ENCODE measurements at places on chromosomes 16 and 17. TPM values are rescaled to one million over a fixed set of nuclear protein-coding genes. Genes with fewer than 3 reads are reported as not detected.

- no peak for DNase-seq
Observed at GRCh38 chr16:26505496-26505895, 561.2 kb upstream of the C16orf82 start.

DNA sequence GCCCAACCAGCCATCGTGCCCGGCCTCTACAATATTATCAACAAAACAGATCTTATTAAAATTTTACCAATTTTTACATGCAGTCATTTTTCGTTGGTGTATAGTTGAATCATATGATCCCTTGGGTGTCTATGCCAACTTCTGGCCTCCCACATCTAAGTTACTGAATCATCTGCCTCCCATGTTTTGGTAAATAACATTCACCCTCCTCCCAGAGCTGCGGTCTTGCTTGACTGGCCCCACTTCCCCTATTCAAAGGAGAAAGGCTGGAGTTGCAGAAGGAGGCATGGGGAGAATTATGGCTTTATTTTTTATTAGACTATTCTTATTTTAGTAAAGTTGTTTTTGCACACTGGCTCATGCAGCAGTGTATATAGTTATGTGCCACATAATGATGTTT, 18.5 kb upstream of the CCL23 start:
- DNase-seq = no peak

DHRS7B gene
- 28.2 TPM for total RNA-seq

- no peak for DNase-seq
Observed at GRCh38 chr17:27577121-27577761, 53.7 kb upstream of the LGALS9 start.

- no peak for DNase-seq
Observed at GRCh38 chr17:12566291-12566690, 99.4 kb upstream of the MYOCD start.

GRCh38 chr17:82923366-82924113, 83.7 kb upstream of the ZNF750 start:
- DNase-seq = no peak

DNA sequence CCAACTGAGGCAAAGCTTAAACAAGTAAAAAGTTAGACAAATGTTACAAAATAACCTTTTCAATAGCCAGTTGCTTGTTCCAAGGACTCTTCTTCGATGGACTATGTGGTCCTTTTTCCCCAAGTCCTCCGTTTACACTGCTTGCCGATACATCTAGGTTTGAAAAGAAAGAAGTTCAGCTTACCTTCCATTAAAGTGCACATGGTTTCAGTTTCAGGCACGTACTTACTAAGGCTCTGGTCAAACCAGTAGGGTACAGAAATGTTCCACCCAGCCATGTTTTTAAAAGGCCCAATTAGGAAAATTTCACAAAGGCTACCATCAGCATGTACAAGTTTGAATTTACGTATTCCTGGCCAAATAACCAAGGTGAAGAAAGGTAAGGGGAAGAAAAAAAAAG, 2.1 kb downstream of the SRSF2 start:
- DNase-seq = no peak

DNA sequence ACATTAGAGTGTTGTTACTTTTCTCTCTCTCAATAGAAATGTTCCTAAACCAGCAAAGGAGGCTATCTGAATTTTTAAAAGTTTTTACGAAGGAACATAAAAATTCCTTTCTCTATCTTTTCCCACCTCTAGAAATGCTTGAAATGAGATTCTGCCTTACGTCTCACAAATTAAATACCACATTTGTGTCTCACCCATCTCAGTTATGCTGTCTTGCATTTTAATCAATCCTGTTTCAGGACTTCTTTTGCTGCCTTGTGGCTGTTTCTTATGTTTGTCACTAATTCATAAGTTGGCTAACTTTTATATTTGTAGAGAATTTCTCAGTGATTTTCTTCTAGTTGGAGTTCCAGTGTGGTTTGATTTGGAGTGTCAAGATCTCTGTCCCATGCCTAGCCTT, 3.5 kb downstream of the OMG start:
- no peak for DNase-seq
